Activated CD4-positive, alpha-beta memory T cell treated with anti-CD3 and anti-CD28 coated beads, Interleukin-2, amount 10 ng/mL, durations not matched to agents 7 days and 5 days (primary cell): ENCODE measurements at places on chromosomes 5 and 9.

DNA sequence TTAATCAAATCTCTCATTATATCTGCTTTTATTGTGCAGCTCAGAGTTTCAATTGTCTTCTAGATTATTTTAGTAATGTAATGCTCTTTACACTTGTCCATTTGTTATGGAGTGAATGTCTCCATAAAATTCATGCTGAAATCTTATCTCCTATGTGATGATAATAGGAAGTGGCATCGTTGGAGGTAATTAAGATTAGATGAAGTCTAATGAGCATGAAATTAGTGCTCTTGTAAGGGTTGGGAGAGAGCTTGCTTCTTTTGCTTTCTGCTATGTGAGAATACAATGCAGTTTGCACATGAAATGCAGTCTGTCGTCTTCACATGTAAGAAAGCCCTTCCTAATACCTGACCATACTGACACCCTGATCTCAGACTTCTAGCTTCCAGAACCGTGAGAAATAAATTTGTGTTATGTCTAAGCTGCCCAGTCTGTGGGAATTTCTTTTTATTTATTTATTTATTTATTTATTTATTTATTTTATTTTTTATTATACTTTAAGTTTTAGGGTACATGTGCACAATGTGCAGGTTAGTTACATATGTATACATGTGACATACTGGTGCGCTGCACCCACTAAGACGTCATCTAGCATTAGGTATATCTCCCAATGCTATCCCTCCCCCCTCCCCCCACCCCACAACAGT lies 1399.2 kb upstream of the CDH6 start:
- no peak for DNase-seq

- DNase-seq: no peak
Measured at GRCh38 chr5:73728493-73729273, 102.7 kb downstream of the ARHGEF28 start.

GRCh38 chr5:151101151-151101550 lies 20.3 kb upstream of the TNIP1 start:
- no peak for DNase-seq

- DNase-seq: no peak
Measured at GRCh38 chr5:95784514-95785302, 37.8 kb downstream of the GLRX start.

GRCh38 chr5:9545992-9546851 lies at the start of gene SEMA5A:
Gene SEMA5A, minus strand, starts transcription at chr5:9546075. Its CDS starts 166,129 bp downstream, at chr5:9379946.
- DNase-seq: peak; percentile 32

DNA sequence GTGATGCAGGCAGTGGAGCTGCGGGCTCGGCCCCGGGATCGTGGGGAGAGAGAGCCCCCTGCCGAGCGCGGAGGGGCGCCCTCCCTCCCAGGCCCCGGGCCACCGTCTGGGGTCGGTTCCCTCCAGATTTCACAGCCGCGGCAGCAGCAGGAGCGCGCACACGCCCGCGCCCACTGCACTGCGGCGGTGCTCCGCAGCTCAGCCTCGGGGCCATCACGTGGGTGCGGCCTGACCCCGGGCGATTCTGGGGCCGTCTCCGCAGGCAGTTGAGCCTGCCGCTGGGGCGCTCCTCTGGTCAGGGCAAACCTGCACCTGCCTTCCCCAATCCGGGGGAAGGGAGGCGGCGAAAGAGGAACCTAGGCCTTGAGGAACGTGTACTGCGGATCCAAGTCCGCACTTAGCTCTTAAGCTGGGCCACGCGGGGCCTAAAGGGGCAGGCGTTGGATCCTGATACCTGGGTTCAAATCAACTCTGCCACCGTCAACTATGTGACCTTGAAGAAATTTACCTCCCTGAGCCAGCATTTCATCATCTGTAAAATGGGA lies 9.4 kb upstream of the DELE1 start:
- no peak for DNase-seq

DNA sequence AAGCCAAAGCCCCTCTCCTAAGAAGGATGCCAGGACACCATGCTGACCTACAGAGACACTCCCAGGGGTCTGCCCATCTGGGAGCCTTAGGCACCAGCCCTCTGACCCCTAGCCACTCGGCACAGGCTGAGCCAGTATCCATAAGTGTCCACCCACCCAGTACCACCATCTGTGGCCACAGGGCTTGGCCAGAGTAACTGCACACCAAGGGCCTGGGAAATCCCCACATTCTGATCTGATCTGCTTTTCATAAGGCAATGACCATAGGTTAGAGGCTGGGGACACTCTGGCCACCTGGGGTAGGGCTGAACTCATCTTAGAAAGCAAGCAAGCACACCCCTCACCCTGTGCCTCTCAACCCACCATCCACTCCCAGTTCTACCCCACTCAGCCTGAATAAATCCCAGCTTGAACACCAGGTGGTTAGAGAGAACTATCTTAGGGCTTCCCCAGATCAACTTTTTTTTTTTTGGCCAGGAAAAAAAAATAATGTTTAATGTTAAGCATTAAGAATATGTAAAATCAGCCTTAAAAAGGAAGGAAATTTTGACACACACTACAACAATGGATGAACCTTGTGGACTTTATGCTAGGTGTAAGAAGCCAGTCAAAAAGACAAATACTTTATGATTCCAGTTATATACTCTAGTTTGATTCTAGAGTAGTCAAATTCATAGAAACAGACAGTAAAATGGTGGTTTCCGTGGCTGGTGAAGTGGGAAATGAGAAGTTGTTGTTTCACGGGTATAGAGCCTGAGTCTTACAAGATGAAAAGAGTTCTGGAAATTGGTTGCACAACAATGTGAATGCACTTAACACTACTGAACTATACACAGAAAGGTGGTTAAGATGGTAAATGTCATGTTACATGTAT lies 6.2 kb downstream of the GNPDA1 start:
- no peak for DNase-seq

DNA sequence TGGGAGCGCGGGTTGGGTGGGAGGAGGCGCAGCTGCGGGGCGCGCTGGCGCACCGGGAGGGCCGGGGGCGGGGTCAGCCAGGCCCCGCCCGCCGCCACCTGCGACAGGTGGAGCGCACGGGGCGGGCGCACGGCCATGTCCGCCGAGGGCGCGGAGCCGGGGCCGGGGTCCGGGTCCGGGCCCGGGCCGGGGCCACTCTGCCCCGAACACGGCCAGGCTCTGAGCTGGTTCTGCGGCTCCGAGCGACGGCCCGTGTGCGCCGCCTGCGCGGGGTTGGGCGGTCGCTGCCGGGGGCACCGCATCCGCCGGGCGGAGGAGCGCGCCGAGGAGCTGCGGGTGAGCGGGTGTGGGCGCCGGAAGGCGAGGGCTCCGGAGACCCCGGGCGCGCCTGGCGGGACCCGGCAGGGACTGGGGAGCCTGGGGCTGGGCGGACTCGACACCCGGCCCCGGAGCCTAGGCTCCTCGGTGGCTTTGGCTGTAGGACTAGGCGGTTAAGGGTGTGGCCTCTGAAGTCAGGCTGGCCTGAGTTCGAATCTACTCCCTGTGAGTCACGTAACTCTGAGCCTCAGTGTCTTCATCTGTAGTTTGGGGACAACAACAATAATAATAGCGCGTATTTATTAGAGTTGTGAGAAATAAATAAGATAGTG lies at the start of gene BSPRY:
Gene BSPRY (plus strand): TSS at position 97 of the 650 bp plus-strand sequence. CDS start 39 bp downstream, at position 136.
- DNase-seq: peak; percentile 53

DNA sequence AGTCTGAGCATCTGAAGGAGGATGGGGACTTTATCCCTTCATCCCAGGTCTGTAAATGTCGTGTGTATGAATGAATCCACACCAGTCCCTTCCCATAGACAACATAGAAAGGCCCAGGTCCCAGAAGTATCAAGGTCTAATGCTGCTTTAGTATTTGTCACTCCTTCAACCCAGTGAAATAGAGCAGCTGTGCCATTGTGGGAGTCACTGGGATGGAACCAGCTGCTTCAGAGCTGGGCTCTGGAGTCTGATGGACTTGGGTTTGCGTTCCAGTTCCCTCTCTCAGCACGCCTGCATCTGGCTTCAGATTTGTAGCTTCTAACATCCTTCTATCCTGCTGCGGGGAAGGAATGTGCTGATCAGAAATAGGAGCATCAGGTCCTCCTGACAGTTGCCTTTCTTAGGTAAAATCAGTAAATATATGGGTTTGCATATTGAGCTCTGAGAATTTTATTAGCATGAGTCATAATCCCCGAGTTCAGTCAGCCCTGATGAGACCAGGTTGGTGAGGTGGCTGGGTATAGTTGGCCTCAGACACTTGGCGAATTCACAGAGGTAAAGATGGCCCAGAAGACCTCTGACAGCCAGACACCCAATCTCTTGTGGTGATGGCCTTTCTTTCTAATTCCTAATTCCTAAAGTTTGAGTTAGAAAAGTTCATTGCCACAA lies 10.1 kb downstream of the ACO1 start:
- DNase-seq: no peak

DNA sequence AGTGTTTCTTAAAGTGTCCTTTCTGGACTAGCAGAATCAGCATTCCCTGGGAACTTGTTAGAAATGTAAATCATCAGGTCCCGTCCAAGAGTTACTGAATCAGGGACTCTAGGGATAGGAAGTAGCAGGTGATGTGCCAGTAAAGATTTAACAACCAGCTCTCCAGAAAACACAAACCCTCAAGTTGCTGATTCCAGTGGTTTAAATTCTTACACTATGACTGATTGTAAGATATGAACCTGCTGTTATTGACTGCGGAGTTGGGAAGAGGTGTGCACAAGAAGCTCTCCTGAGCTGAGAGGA lies 39.1 kb upstream of the BASP1 start:
- DNase-seq: no peak

DNA sequence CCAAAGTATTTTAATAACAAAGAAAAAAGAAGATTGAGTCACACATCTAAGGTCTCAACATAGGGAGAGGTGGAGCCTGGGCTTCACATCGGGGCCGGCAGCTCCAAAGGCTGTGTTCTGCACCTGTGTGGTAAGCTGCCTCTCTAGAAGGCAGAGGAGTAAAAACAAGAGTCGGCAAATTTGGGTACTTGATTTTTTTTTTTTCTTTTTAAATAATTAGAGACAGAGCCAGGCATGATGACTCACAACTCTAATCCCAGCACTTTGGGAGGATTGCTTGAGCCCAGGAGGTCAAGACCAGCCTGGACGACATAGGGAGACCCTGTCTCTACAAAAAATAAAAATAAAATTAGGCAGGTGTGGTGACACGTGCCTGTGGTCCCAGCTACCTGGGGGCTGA lies 4.7 kb downstream of the URM1 start:
- DNase-seq: no peak

GRCh38 chr5:2176581-2176980 lies 293.9 kb upstream of the IRX4 start:
- DNase-seq: no peak

DNA sequence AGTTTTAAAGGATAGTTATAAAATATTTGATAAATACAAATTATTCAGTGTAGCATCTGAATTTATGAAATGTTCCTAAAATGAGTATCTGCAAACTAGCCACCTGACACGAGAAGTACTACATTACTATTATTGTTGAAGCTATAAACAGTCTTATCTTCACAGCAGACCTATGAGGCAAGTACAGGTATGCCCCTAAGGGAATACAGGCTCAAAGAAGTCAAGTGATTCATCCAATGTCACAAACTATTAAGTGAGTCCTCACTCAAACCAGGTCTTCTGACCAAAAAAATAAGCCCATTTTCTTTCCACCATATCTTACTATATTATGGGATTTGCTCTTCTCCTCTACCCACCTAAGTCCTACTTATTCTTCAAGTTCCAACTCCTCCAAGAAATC lies 28.7 kb downstream of the STRBP start:
- no peak for DNase-seq

DNA sequence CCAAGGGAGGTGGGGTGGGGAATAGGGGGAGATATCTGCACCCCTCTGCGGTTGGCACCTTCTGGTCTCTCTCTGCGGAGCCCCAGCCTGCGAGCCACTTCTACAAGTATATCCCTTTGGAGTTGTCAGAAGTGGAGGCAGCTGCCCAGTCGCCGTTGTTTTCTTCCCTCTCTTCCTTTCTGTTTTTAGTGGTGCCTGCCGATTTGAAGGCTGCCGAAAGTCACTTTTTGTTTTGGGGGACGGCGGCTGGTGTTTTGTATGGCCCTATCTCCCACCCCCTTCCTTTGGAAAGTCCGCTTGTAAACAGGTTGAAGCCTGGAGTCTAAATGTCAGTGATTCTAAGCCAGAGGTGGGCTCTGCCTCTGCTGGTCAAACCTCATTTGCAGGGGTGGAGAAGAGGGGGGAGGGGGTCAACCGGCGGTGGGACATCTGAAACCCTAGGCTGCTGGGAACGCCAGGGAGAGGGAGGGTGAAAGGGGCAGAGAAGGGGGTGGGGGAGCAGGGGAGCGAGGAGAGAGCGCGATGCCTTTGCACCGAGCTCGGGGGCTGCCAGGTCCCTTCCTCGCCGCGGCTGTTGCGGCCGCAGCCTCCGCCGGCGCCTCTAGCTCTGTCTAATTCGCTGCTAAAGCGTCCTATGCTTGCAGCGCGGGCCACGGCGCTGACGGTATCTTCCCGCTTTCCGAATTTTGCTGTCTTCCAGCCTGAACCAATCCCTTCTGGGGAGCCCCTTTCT lies at the start of gene FGF10:
Gene FGF10 (minus strand): TSS at position 331 of the 733 bp plus-strand sequence. CDS start 738 bp downstream, outside the sequence.
- no peak for DNase-seq

- DNase-seq: no peak
Measured at GRCh38 chr5:21818370-21818720, 1034.8 kb downstream of the CDH12 start.

GRCh38 chr5:141840280-141840812 lies 37.9 kb downstream of the PCDH1 start:
- DNase-seq: no peak

DNA sequence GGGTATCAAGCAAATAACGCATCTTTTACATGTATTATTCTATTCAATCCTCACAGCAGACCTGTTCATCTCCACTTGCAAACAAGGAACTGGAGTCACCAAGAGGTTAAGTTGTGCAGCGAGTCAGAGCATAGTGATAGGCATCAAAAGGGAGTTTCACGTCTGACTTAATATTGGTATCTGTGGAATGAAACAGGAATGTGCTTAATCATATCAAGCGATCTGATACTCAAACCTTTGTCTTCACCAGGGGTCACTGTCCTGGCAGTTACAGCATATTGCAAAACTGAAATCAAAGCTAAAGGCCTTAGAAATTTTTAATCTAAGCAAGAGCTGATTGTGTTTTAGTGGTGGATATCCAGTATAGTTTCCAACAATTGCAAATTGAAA lies 271.6 kb downstream of the PLK2 start:
- DNase-seq: no peak

DNA sequence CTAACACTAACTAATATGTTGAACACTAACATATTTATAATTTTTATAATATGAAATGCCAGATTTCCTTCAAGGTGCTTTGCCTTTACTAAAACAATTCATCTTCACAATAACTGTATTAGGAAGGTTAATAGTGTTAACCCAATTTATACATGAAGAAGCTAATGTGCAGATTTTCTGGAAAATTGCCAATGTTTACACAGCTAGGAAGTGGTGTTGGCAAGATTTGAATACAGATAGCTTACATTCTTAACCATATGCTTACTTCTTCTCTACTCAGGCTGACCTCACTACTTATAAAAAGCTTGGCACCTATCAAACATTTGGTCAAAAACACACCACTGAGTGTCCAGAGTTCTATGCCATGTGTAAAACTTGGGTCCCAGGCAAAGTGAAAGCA lies 445.4 kb upstream of the ITGA1 start:
- no peak for DNase-seq

GRCh38 chr9:133518200-133518599 lies 6.6 kb downstream of the MYMK start:
- no peak for DNase-seq
